SHP77 (cell line): ENCODE measurements at places on chromosomes 13 and 19.

DNA sequence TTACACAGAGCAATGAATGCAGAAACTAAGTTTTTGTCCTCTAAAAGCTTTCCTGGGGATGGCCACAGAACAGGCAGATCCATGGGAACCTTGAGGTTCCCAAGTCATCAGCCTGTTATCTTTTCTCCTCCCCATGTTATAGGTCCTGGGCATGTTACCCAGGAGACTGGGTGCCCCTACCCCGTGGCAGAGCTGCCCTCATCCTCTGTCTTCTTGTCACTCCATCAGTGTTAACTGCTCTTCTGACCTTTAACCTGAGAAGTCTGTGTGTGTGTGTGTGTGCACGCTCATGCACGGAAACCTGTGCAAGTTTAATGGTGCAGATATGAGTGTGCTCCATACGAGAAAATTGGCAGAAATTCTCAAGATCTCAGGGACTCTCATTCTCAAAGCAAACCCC is 43.9 kb upstream of the ZNF724 start:
- DNase-seq, result no peak

GRCh38 chr19:4310247-4311121 is 6.1 kb downstream of the FSD1 start:
- DNase-seq, result peak; percentile 38

DNA sequence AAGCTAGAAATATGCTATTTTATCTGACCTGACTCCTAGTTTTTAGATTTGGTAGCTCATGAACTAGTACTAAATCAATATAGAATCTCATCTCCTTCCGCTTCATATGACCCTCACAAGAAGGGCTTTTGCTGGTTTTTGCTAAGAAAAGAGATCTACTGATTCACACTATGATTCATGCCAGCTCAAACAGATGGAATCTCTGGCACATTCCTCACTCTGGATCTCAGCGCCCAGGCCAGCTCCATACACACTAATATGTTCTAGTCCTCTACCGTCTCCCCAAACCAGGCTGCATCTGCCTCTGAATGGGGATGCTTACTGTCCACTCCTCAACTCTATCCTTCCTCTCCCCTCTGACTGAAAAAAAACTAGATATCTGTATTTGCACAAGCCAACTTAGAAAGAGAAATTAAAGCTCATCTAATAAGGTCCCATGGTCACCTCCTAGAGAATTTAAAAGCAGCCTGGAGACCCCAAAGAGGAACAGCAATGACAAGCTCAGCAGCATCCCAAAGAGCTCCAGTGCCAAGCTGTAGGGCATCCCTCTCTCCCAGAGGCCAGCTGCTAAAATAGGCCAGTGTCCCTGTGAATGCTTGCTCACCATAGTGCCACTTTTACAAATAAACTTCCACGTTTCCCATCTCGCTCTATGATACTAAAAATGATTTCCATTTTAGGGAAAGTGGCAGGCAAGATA is 74.9 kb downstream of the LHFPL6 start:
- no peak for DNase-seq

GRCh38 chr13:20684546-20684945 is 19.0 kb upstream of the IL17D start:
- no peak for DNase-seq

GRCh38 chr19:54114340-54115108 is 933 bp downstream of the TFPT start:
- DNase-seq, result peak; percentile 40

- no peak for DNase-seq
These were observed 25.7 kb upstream of the WASF3 start for GRCh38 chr13:26531742-26532141.

GRCh38 chr13:108407495-108407894 is 138.0 kb downstream of the TNFSF13B start:
- no peak for DNase-seq

GRCh38 chr19:33256261-33256660 is 30.6 kb upstream of the SLC7A10 start:
- DNase-seq, result no peak

GRCh38 chr19:16608290-16608739 is 19.7 kb downstream of the MED26 start:
- no peak for DNase-seq

- DNase-seq, result no peak
These were observed 70.7 kb downstream of the RGCC start for GRCh38 chr13:41528021-41528420.

DNA sequence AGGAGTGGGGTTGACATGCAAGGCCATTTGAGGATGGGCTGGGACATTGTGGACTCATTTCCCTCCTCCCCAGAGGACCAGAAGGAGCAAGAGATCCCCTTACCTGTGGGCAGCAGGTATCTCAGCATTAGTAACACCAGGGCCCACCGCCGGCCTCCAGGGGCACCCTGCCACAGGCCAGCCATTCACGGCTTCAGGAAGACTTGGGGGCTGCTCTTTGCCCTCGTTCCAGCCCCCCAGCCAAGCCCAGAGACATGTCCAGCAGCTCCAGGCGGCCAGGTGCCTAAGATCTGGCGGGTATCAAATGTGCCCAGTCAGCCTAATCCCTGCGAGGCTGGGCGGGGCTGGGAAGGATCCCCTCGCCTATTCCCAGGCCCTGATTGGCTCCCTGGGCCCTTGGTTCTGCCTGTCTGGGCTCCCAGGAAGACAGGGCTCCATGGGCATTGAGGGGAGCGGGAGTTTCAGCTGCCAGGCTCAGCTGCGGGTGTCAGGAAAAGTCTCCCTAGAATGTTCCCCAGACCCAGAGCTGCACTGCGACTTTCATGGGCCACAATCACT is 21.3 kb upstream of the OR1M1 start:
- DNase-seq, result no peak

- no peak for DNase-seq
These were observed 11.1 kb downstream of the IRGC start for GRCh38 chr19:43726736-43727592.

GRCh38 chr13:60654415-60654814 is 257.4 kb downstream of the TDRD3 start:
- no peak for DNase-seq

DNA sequence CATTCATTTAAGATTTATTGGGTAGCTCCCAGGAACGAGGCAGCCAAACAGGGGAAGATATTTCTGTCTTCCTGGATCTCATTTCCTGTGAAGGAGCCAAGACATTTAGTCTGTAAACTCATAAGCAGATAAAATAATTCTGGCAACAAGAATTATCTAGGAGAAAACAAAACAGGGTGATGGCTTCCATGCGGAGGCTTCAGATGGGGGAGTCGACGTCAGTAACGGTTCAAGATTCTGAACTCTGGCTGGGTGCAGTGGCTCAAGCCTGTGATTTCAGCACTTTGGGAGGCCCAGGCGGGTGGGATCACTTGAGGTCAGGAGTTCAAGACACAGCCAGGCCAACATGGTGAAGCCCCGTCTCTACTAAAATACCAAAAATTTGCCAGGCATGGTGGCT is 1.3 kb downstream of the GNA15 start:
- no peak for DNase-seq

DNA sequence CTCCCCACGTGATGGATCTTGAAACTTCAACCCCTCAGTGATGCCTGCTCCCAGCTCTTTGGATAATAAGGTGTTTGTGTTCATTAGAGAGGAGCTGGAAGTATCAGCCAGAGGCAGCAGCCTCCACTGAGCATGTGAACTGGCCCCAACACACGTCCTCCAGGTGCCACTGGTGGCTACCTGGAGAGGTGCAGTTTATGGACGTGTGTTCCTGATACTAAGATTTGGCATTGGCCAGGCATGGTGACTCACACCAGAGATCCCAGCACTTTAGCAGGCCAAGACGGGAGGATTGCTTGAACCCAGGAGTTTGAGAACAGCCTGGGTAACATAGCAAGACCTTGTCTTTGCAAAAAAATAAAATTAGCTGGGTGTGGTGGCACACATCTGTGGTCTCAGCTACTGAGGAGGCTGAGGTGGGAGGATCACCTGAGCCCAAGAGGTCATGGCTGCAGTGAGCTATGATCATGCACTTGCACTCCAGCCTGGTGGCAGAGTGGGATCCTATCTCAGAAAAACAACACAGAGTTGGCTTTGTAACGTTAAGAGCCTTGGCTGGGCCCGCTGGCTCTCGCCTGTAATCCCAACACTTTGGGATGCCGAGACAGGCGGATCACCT is 34.4 kb downstream of the SLC25A42 start:
- DNase-seq, result no peak

GRCh38 chr19:36136964-36137686 is 2.7 kb upstream of the CAPNS1 start:
- DNase-seq, result no peak

- DNase-seq, result no peak
These were observed 222.8 kb downstream of the NDFIP2 start for GRCh38 chr13:79703772-79704171.

DNA sequence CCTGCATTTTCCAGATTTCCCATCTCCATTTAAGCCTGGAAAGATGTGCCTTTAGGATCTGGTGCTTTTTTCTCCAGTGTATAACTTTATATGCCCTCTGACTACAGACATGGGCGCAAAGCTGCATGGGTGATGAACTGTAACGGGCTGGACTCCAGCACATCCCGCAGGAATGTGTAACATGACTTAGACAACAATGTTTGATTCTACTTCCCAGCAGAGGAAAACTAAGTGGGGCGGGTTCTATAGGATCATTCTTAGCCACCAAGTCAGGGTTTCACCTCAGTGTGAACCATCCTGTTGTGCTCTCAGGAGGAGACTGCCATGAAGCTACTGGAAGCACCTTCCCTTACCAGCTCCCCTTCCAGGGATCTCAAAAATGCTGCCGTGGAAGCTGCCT is 93.2 kb upstream of the SERP2 start:
- no peak for DNase-seq

GRCh38 chr19:4474514-4475022 is 2.5 kb downstream of the HDGFL2 start:
- DNase-seq, result peak; percentile 75

- no peak for DNase-seq
These were observed 55.1 kb downstream of the KLF2 start for GRCh38 chr19:16379521-16380313.

DNA sequence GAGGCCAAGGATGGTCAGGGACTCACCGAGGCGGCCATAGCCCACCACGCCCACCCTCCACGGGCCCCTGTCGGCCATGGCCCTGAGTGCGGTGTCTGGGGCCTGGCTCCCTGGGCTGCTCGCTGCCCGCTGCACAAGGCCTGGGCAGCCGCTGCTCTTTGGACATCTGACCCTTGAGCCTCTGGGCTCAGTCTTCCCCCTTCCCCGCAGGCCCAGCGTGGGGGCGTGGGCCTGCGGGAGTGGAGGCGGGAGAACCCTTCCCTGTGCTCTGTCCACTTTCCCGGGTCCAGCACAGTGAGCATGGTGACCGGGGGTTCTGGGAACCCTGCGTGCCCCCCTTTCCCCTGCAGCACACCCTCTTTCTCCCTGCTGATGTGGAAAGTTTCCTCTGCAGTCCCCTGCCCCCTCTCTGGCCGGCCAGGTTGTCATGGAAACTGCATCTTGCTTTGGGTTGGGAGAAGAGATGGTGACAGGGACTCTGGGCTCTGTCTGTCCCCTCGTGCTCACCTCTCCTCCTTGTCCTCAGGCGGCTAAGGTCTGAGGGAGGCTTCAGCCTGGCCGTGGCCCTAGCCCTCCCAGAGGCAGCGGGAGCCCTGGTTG is at the start of gene ASPDH:
Gene ASPDH, minus strand, starts transcription at position 168 of the 600 bp plus-strand sequence. Its CDS starts 90 bp downstream, at position 78.
- no peak for DNase-seq

- no peak for DNase-seq
These were observed 35.3 kb upstream of the CD177 start for GRCh38 chr19:43318203-43318602.

DNA sequence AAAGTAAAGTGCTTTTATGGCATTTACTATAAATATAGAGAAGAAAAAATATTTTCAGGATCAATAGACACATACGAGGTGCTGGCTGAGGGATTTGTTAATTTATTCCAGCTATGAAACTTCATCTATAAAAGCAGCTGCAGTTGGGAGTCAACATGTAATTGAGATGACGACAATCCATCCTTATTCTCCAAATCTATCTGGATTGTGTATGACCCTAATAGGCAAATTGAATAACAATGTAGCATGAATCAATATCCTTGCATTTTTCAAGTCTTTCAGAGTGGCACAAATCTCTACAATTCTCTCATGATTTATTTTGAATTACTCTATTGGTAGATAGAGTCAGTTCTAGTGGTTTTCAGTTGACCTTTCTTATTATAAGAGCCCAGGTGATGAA is 1296.5 kb upstream of the SPRY2 start:
- DNase-seq, result no peak

DNA sequence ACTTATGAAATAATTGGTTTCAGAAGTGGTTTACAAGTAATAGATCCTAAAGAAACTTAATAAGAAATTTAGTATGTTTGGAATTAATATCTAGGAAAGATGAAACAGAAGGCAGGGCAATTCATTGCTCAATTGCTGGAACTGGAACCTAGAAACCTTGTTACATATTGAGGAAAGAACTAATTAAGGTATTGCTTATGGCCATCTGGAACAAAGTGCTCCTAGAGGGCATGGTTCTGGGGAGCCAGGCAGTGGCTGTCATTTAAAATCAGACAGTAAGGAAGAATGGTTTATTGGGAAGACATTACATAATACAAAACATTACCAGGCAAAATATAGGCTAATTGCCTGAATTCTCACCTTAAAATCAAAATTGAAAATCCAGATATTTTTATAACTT is 224.1 kb downstream of the SLITRK6 start:
- DNase-seq, result no peak

DNA sequence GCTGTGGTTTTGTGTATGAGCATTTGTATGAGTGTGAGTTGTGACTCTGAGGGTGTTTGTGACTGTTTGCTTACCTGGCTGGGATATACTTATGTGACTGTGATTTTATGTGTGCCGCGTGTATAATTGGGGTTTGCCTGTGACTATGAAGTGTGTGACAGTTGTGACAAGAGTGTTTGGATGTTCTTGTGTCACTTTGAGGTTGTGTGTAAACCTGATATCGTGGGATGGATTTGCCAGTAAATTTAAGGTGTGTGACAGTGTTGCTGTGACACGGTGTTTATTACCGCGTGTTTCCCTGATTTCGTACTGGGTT is 442 bp downstream of the ZNF420 start:
- no peak for DNase-seq

DNA sequence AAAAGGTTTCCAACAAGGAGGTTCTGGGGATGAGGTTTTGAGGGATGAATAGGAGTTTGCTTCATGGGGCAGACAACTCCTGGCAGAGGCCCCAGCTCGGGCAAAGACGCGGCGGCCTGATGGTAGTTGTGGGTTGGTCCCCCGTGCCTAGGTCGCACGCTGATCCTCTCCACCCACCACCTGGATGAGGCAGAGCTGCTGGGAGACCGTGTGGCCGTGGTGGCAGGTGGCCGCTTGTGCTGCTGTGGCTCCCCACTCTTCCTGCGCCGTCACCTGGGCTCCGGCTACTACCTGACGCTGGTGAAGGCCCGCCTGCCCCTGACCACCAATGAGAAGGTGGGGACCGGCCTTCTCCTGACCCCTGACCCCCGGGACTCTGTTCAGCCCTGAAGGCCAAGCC is 11.9 kb downstream of the ABCA7 start:
- DNase-seq, result no peak

- no peak for DNase-seq
These were observed 1.5 kb upstream of the KLK11 start for GRCh38 chr19:51027873-51028272.
